ENCODE measurements at places on chromosomes 3 and 15.

DNA sequence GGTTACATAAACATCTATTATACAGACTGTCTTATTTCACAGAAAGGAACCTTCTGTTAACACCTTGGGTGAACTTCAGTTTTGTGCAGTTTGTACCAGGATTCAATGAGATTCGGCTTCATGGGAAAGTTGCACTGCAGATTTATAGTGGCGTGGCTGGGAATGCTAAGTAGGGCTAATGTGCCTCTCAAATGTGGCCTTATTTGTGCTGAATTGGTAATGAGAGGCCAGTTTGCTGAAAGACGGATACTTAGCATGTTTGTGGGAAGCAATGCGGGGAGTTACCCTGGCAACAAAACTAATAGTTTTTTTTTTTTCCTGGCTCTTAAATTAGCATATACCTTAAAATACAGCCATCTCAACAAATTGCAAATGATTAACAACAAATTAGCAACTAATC lies 28.6 kb upstream of the CEMIP start:
- DNase-seq: no peak

DNA sequence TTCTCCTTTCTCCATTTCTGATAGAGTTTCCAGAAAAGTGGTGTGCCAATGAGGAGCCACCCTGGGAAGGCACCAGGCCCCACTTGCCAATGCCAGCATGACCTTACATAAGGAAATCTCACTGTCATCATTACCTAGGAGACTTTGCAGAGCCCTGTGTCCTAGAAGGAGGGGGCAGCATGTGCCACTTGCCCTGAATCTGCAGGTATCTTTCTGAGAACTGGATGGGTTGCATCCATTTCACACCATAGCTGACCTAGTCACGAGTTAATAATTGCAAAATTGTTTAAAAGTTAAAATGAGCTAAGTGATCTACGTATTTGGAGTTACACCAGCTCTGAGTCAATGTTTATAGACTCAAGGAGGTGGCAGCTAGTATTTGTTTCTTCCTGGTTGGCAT lies 14.3 kb downstream of the CA12 start:
- DNase-seq: no peak

DNA sequence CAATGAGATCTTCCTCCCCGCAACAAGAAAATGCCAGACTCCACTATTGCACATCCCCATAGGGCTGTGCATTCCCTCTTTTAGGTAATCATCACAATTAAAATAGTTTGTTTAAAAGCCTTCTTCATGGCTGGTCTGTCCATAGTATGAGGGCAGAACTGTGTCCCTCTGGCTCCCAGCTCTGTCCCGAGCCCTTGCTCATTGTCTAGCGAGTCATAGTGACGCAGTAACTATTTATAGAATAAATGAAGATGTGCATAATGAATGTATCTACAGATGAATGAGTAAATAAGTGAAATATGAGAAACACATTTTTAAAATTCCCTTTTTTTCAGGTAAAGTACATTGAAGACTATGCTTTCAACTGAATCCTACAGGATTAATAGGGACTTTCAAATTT lies 128.4 kb upstream of the TMC3 start:
- DNase-seq: no peak

DNA sequence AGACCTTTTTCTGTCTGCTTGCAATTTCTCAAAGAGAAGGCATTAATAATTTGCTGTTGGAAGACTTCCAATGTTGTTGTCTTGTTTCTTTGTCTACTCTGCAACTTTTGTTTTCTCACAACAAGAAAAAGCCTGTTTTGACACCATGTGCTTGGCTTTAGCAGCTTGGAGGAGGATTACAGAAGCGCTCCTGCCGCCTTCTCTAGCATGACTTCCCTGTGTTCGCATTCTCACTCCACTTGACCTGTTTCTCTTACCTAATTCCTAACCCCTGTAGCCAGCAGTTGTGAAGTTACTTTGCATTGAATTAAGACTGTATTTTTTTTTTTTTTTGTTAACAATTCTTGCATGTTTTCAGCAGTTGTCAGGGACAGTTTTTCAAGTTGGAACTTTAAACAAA lies 235.3 kb upstream of the GOLIM4 start:
- no peak for DNase-seq

- DNase-seq: no peak
These were observed 151.2 kb downstream of the SERPINI1 start for GRCh38 chr3:167886690-167887089.

DNA sequence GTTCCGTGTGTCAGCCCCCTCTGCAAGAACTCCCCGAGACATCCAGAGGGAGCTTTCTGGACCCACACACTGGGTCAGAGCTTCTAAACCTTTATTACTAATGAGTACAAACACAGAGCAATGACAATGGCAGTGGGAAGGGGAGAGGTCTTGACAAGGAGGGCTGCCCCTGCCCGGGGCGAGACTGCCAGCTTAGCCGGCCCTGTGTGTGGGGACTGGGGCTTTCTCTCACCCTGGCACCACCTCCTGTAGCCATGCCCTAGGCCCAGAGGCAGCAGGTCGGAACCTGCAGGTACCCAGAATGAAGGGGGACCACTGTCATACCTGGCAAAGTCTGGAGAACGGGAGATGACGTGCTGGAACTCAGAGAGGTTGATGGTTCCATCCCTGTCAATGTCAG lies 3.1 kb downstream of the CIB1 start:
- no peak for DNase-seq

DNA sequence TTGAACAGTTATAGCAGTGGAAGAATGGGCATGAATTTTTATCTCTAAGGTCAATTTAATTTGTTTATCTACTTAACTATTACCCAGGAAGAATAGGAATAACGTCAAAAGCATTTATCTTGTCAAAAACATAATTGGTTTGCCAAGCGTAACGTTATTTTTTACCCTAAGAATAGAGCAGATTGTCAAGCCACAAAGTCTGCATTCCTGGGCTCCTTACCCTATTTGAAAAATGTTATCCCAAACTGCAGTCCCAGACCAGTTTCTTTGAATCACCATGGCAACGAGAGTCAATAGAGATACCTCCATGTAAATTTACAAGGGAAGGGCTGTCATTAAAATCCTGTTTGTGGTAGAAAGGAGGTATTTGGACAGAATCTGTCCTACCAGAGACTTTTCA lies 61.1 kb downstream of the CPNE4 start:
- no peak for DNase-seq

DNA sequence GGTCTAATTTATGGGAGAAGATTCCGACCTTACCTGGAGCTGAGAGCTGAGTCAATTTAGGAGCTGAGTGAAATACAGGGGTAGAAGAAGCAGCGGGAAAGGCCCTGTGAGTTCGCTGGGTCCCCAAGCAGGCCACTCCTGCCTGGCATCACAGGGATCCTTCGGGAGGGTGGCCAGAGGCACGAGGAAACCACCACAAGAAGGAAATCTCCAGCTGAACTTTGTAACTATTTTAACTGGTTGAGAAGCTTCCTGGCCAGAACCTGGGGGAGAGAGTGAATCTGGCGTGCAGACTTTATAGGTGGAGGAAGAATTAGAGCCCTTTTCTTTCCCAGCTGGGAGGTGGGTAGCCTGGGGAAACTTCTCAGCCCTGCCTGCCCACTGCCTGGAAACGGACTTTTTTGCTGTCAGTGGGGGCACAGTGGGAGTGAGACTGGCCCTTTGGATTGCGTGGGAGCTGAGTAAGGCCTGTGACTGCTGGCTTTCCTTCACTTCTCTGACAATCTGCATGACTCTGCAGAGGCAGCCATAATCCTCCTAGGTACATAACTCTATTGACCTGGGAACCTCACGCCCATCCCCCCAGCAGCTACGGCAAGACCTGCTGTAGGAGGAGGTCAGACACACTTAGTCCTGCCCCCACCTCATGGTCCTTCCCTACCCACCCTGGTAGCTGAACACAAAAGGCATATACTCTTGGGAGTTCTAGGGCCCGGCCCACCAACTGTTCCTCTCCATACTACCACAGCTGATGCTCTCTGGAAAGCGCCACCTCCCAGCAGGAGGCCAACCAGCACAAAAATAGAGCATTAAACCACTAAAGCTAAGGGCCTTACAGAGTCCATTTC lies 340.7 kb downstream of the CNTN3 start:
- DNase-seq: no peak

GRCh38 chr3:178505832-178506231 lies 30.4 kb upstream of the KCNMB2 start:
- DNase-seq: no peak

- DNase-seq: no peak
These were observed 10.8 kb downstream of the NOX5 start for GRCh38 chr15:69025320-69025719.

DNA sequence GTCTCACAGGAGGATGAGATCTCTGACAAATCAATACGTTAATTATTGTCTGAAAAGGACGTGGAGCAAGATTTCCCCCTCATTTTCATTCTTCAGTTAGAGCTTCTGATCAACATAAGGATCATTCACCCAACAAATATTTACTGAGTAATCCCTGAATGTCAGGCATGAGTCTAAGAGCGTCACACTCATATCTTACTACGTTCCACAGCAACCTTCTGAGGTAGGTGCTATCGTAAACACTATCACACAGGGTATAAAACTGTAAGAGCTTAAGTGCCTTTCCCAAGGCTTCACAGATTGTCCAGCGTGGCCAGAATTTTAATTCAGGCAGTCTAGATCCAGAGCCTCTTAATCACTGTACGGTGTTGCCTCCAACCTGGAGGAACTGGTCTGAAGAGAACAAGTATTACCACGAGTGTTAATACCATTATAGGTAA lies 10.6 kb upstream of the TM4SF1 start:
- no peak for DNase-seq

- no peak for DNase-seq
These were observed 192.4 kb upstream of the DPH6 start for GRCh38 chr15:35738370-35738769.

- peak; percentile 45 for DNase-seq
These were observed 397 bp downstream of the PLXND1 start for GRCh38 chr3:129605922-129606635.

GRCh38 chr3:67648701-67649100 lies 5.7 kb downstream of the SUCLG2 start:
- no peak for DNase-seq

- DNase-seq: no peak
These were observed 256.9 kb upstream of the TGFBR2 start for GRCh38 chr3:30349507-30349906.

DNA sequence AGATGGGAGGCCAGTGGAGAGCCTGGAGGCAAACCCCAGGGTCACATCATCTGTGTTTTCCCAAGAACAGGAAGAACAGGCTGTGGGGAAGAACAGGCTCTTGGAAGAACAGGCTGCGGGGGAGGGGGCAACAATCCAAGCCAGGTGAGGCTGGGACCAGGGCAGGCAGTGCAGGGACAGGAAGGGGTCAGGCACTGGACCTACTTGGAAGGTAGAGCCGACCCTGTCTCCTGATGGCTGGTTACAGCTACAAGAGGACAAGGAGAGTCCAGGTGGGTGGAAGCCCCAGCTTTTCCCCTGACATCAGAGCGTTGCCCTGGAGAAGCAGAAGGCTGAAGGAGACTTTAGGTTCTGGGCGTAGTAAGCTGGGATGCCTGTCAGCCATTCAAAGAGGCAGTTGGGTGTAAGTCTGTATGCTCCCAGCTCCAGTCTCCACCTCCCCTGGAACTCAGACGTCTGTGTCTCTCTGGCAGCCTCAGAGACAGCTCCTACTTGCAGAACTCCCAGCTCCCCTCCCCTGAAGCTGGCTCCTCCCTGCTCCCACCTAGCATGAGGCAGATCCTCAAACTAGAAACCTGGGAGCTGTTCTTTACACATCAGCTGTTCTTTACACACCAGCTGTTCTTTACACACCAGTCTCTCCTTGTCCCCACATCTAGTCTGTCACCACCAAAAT lies 130.9 kb downstream of the DNAJB8 start:
- DNase-seq: no peak

DNA sequence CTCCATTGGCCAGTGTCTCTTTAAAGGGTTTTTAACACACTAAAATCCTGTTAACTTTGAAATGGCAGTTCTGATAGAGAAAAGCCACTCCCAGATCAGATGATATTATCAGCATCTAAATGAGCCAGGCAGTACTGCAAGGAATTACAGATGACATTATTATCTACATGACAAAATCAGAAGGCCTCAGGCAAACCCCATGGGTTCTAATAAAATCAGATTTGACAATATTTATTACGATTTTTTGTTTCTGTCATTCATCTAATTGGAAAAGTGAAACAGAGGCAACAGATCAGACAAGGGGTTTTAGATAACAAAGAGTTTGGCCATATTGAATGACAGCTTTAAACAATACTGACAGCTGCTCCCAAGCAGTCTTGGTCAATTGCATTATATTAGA lies 112.7 kb downstream of the FEZF2 start:
- no peak for DNase-seq

- DNase-seq: peak; percentile 62
These were observed 87.8 kb downstream of the KLHL25 start for GRCh38 chr15:85706779-85707518.

DNA sequence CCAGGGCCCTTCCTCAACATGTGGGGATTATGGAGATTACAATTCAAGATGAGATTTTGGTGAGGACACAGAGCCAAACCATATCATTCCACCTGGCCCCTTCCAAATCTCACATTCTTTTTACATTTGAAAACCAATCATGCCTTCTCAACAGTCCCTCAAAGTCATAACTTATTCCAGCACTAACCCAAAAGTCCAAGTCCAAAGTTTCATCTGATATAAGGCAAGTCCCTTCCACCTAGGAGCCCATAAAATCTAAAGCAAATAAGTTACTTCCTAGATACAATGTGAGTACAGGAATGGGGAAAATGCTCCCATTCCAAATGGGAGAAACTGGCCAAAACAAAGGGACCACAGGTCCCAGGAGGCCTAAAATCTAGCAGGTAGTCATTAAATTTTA lies 309.5 kb upstream of the SLITRK3 start:
- no peak for DNase-seq

- DNase-seq: peak; percentile 11
These were observed 35.1 kb downstream of the IGSF10 start for GRCh38 chr3:151425627-151426340.

GRCh38 chr3:10474847-10475246 lies 30.5 kb downstream of the ATP2B2 start:
- DNase-seq: peak; percentile 46

DNA sequence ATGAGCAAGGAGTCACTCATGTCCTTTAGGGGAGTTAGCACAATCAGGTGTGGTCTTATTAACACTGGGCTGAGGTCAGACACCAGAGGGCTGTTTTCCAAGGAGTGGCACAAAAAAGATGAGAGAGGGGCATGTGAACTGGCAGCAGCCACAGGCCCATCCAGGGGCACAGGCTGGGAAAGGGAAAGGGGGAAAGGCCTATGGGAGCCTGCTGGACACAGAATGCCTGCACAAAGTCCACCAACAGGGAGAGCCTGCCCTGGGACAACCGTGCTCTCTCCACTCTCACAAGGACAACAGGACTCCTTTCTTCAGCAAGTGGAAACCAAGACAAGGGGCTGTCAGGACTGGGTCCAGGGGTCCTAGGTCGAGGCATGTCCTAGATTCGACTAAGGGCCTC lies 109.6 kb downstream of the ADCY5 start:
- no peak for DNase-seq

Data from inflammatory macrophage treated with lipopolysaccharide for 4 hours (primary cell).